ENCODE measurements at places on chromosomes 11 and 22. TPM values are rescaled to one million over a fixed set of nuclear protein-coding genes. Genes with fewer than 3 reads are reported as not detected.

DNA sequence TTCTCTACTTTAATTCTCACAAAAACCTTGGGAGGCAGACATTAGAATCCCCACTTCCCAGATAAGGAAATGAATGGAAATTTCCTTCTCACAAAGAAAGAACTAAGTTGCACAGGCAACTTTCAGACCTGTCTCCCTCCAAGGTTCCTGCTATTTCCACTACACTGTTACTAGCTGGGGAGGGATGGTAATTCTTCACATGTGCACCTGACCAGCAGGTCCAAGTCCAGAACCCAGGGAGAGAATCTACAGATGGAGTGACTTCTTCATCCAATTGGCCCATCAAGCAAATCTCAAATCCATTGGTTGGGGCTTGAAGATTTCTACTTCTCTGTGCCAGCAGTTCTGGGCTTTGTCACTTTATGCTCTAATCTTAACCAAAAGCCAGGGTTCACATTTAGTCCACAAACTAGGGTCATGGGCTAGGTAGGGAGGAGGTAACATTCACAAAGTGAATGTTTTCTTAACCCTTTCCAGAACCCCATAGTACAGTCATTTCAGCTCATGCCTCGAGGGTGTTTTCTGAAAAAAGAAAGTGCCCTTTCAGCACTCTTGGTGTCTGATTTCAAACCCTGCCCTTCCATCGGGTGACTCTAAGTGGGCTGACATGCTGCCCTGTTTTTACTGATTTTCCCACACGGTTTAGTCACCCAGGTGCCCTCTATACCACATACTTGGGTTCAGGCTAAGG, 2.7 kb downstream of the POU2AF1 start:
- peaks cover 56% of the 10 kb centered on the region for H3K4me1 ChIP-seq
- no peak for DNase-seq
- no peak overlapping the region for H3K27ac ChIP-seq
- H3K36me3 ChIP-seq, result no peaks in the 10 kb centered on the region

DNA sequence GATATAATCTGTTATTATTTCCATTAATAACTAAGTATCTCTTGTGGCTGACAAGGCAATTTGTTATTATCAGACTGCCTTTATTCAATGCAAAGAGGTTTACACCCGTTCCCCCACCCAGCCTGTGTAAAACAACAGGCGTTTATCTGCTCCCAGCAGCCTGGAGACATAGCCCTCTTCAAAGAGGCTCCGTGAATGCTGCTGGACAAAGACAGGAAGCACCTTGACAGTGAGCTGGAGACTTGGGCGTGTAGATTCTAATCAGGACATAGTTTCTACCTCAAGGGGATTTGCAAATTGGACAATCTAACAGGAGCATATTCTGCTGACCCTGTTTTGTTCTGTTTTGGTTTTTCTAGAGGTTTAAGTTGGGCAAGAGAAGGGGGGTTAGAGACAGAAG, 733.0 kb upstream of the KIRREL3 start:
- peaks cover 3% of the 10 kb centered on the region for H3K27me3 ChIP-seq
- DNase-seq, result no peak
- H3K4me1 ChIP-seq, result no peaks in the 10 kb centered on the region
- H3K4me3 ChIP-seq, result no peak overlapping the region
- H3K36me3 ChIP-seq, result no peaks in the 10 kb centered on the region

GRCh38 chr11:73590991-73591390, 6.9 kb downstream of the FAM168A start:
- no peaks in the 10 kb centered on the region for H3K27me3 ChIP-seq
- no peak overlapping the region for H3K4me3 ChIP-seq
- no peak overlapping the region for H3K27ac ChIP-seq
- peaks cover 4% of the 10 kb centered on the region for H3K36me3 ChIP-seq
- H3K4me1 ChIP-seq, result peaks cover 25% of the 10 kb centered on the region

DNA sequence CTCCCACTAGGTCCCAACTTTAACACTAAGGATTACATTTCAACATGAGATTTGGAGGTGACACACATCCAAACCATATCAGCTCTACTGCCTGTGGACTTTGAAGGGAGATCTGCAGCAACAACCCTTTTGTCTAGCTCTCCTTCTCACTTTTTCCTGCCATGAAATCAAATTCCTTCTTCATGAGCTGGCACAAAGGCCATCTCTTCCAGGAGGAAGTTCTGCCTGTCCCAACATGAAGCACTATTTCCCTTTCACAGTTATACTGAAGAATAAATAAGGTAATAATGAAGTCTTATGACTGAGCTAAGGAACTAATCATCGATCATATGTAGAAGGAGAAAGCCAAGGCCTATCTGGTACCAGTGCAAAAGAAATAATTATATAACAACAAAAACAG, 253.5 kb upstream of the TENM4 start:
- H3K4me1 ChIP-seq, result no peaks in the 10 kb centered on the region
- no peak overlapping the region for H3K27ac ChIP-seq
- no peaks in the 10 kb centered on the region for H3K36me3 ChIP-seq
- no peaks in the 10 kb centered on the region for H3K27me3 ChIP-seq

DNA sequence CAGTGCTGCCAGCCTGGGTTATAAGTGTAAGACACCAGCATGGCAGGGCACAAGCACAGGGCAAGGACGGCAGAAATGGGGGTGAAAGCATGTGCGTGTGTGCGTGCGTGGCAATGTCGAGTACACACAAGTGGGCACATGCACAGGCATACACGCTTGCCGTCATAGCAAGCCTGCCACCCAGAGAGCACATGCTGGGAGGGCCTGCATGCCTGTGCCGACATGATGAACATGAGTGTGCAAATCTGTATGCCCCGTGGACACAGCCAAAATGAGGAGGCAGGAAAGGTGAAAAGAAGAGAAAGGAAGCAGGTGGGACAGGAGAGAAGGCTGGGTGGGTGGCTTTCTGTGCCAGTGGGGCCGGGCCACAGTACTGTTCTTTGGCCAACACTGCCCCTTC, 62.9 kb downstream of the NECTIN1 start:
- H3K27ac ChIP-seq, result no peak overlapping the region
- no peaks in the 10 kb centered on the region for H3K4me1 ChIP-seq
- no peak overlapping the region for H3K4me3 ChIP-seq
- DNase-seq, result no peak

GRCh38 chr22:30985561-30986208, 16.6 kb downstream of the TUG1 start:
- H3K4me1 ChIP-seq, result no peaks in the 10 kb centered on the region
- peaks cover 2% of the 10 kb centered on the region for H3K27me3 ChIP-seq
- no peak overlapping the region for H3K27ac ChIP-seq
- peaks cover 2% of the 10 kb centered on the region for H3K36me3 ChIP-seq

- no peaks in the 10 kb centered on the region for H3K27me3 ChIP-seq
- DNase-seq, result no peak
- peaks cover 12% of the 10 kb centered on the region for H3K4me1 ChIP-seq
- peaks cover 44% of the 10 kb centered on the region for H3K36me3 ChIP-seq
Measured at GRCh38 chr11:68261749-68262543, 9.8 kb downstream of the C11orf24 start.

DNA sequence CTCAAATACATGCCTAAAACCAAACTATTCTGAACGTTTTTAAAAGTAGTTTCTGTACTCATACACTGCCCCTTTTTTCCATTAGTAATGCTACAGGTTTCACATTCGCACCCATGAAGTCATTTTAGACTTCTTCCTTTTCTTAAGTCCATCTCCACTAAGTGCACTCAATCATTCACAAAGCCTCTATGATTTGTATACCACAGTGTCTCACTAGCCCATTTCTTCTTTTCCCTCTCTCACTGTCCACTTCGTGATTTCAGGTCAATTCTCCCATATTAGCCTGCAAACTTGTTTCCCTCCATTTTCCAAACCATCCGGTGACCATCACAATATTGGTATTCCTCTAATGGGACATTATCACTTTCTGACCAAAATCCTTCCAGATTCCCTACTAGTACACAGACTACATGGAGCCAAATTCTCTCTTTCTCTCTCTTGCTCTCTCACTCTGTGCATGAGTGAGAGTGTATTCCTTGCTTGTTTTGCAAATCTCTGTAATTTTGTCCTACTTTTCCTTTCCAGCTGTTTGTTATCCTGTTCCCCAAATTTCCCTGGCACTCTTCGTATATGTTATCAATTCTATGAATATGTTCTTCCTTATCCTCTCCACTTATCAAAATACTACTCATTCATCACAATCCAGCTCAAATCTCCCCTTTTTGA, 3.4 kb upstream of the ZC3H12C start:
- no peak overlapping the region for H3K4me3 ChIP-seq
- no peak overlapping the region for H3K27ac ChIP-seq
- no peak for DNase-seq
- peaks cover 44% of the 10 kb centered on the region for H3K27me3 ChIP-seq
- H3K36me3 ChIP-seq, result no peaks in the 10 kb centered on the region
- H3K4me1 ChIP-seq, result peaks cover 12% of the 10 kb centered on the region

- no peaks in the 10 kb centered on the region for H3K36me3 ChIP-seq
- no peaks in the 10 kb centered on the region for H3K4me1 ChIP-seq
- no peaks in the 10 kb centered on the region for H3K27me3 ChIP-seq
- no peak overlapping the region for H3K27ac ChIP-seq
- no peak for DNase-seq
Measured at GRCh38 chr11:115672999-115673411, 168.8 kb upstream of the CADM1 start.

GRCh38 chr22:45285263-45286058, 712 bp downstream of the UPK3A start:
- peaks cover 38% of the 10 kb centered on the region for H3K27me3 ChIP-seq
- H3K27ac ChIP-seq, result no peak overlapping the region
- no peaks in the 10 kb centered on the region for H3K36me3 ChIP-seq
- H3K4me1 ChIP-seq, result peaks cover 9% of the 10 kb centered on the region
- DNase-seq, result no peak
- no peak overlapping the region for H3K4me3 ChIP-seq

DNA sequence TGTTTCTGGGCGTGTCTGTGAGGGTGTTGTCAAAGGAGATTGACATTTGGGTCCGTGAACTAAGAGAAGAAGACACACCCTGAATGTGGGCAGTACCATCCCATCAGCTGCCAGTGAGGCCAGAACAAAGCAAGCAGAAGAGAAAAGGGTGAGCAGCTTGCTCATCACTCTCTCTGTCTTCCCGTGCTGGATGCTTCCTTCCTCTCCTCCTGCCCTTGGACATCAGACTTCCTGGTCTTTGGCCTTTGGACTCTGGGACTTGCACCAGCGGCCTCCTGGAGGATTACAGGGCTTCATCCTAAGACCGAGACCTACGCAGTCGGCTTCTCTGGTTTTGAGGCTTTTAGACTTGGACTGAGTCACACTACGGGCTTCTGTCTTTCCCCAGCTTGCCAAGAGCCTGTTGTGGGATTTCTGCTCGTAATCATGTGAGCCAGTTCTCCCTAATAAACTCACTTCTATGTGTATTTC, 18.8 kb downstream of the APOL2 start:
- peaks cover 41% of the 10 kb centered on the region for H3K27me3 ChIP-seq
- H3K27ac ChIP-seq, result no peak overlapping the region
- peaks cover 12% of the 10 kb centered on the region for H3K4me1 ChIP-seq
- H3K36me3 ChIP-seq, result peaks cover 2% of the 10 kb centered on the region

DNA sequence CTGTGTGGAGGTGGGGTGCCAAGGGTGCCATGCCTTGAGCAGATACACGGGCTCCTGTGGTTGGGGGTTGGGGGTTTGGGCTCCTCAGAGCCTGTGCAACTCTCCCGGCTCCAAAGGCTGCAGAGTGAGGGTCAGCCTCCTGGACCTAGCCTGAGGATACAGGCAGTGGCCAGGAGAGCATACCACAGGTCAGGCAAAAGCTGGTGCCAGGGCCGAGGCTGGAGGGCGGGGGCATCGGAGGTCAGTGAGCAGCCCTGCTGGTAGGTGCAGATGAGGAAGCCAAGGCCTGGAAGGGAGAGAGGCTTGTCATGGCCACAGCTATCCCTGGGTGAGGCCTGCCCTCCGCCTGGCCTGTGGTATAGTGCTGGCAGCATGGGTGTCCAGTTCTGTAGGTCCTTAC, 25.6 kb upstream of the DGCR8 start:
- H3K36me3 ChIP-seq, result peaks cover 20% of the 10 kb centered on the region
- no peak overlapping the region for H3K27ac ChIP-seq
- no peaks in the 10 kb centered on the region for H3K27me3 ChIP-seq
- DNase-seq, result no peak
- H3K4me3 ChIP-seq, result no peak overlapping the region

- peaks cover 51% of the 10 kb centered on the region for H3K4me1 ChIP-seq
- peaks cover 21% of the 10 kb centered on the region for H3K36me3 ChIP-seq
- DNase-seq, result no peak
- no peak overlapping the region for H3K4me3 ChIP-seq
Measured at GRCh38 chr11:94151903-94152677, 23.4 kb downstream of the PANX1 start.

DNA sequence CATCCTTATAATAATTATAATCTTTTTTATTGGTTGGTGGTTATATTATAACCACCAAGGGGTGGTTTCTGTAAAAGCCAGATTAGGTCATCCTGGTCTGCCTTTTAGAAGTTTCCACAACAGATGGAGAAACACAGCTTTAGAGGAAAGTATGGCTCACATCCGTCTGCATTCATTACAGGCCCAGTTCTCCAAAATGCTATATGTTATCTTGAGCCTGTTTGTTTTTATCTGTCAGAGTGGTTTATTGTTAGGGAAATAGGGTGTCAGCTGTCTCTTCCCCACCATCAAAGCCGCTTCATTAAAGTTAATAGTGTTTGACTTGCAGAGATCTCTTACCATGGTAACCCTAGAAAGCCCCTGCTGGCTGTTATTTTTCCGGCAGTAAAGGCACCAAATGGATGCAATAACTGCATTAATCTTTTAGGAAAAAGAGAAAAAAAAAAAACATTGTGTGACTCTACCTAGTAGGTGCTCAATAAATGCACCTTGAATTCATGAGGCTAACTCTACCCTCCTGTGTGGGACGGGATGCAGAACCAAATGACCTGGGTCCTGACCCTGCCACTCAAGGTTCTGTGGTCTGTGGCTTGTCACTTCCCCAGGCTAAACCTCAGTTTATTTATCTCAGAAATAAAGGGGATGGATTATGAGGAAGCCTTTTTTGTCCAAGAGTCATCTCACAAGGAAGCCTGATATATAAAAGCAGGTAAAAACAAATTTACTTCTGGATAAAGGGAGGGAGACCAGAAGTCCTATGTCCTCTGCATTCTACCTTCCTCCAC, 118.3 kb downstream of the WT1 start:
- H3K27ac ChIP-seq, result no peak overlapping the region
- H3K4me3 ChIP-seq, result no peak overlapping the region
- H3K4me1 ChIP-seq, result peaks cover 16% of the 10 kb centered on the region
- no peaks in the 10 kb centered on the region for H3K36me3 ChIP-seq
- H3K27me3 ChIP-seq, result peaks cover 19% of the 10 kb centered on the region
- no peak for DNase-seq

DNA sequence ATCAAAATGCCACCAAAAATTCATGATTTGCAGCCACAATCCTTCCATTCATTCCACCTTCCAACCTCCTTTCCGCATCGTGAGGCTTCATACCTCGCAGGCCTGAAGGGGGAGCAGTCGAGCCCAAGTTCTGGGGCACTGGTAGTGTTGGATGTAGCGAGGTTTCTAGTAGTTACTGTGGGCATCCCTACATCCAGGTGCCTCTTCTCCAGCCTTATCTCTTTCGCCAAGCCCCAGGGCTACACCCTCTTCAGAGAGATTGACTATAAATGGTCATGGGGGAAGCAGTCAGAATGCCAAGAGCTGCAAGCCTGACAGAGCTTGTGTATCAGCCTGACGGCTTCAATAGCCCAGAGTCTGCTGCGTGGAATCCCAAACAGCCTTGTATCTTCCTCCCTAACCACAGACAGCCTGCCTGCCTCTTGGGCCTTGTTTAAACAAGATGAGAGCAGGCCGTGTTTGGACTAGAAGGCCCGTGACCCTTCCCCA, 28.9 kb downstream of the CLMP start:
- H3K36me3 ChIP-seq, result no peaks in the 10 kb centered on the region
- H3K27ac ChIP-seq, result no peak overlapping the region
- no peak overlapping the region for H3K4me3 ChIP-seq
- H3K4me1 ChIP-seq, result no peaks in the 10 kb centered on the region

The GDPD5 gene
- total RNA-seq, result 23.1 TPM

The GPR83 gene
- not detected for total RNA-seq

The SLC5A1 gene
- not detected for total RNA-seq

The DTX4 gene
- 0.18 TPM for total RNA-seq

The C11orf98 gene
- 131 TPM for total RNA-seq

All from activated CD8-positive, alpha-beta T cell treated with anti-CD3 and anti-CD28 coated beads, Interleukin-2, amount 10 ng/mL, durations not matched to agents 7 days and 5 days (primary cell).